ENCODE measurements at places on chromosomes 4 and X.

GRCh38 chr4:11878241-11878640 lies 449.5 kb upstream of the HS3ST1 start:
- no peak overlapping the region for H3K4me3 ChIP-seq
- no peak overlapping the region for H3K27ac ChIP-seq
- DNase-seq: no peak
- H3K4me1 ChIP-seq: no peaks in the 10 kb centered on the region

- H3K4me1 ChIP-seq: no peaks in the 10 kb centered on the region
- H3K27me3 ChIP-seq: peaks cover 18% of the 10 kb centered on the region
- H3K4me3 ChIP-seq: no peak overlapping the region
- H3K27ac ChIP-seq: no peak overlapping the region
Observed at GRCh38 chrX:103688946-103689345, 2.4 kb upstream of the MORF4L2 start.

DNA sequence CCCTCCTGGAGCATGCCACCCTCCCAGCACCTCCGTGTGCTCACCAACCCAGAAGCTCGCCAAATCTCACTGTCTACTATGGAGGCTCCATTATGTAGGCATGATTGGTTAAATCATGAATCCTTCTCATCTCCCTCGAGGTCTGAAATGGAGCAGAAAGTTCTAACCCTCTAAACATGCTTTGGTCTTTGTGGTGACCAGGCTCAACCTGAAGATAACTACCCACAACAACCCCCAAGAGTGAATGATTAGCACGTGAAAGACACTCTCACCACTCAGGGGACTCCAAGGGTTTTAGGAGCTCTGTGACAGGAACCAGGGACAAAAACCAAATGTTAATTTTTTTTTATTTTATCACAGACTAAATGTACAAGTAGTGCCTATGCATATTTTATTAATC lies 47.2 kb downstream of the APBB2 start:
- H3K27ac ChIP-seq: no peak overlapping the region
- no peak for DNase-seq
- no peaks in the 10 kb centered on the region for H3K27me3 ChIP-seq
- no peaks in the 10 kb centered on the region for H3K4me1 ChIP-seq
- peaks cover 4% of the 10 kb centered on the region for H3K36me3 ChIP-seq

DNA sequence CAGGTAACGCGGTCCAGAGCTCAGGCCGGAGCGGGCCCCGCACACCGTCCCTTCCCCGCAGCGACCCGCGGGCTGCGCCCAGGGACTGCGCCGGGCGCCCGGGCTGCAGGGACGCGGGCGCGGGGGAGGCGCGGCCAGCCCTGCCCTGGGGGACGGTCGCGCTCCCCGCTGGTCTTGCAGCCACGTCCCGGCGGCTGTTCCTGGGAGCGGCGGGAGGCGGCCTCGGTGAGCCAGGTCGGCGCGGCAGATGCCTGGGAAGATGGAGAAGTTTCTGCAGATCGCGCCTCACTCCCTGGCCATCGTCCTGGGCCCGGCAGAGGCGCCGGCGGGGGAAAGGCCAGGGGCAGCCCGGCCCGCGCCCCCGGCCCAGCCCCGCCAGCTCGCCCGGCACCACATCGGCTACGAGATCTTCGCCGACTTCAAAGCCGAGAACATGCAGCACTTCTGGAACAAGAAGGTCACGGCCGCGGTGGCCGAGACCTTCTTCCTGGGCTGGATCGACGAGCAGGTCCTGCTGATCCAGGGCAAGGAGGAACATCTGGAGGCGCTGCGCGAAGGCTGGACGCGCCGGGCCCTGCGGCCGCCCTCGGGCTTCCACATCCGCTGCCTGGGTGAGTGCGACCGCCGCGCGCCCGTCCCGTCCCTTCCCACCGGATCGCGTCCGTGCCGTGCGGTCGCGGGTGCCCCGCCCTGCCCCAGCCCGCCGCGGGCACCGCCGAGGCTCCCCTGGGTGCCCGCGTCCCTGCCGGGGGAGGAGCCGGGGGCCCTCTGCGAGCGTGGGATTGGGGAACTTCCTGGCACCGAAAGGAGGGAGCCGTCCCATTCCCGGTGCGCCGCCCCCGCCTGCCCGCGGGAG lies 107.4 kb upstream of the STOX2 start:
- peak; percentile 55 for DNase-seq
- peak overlapping the region; percentile 47 for H3K4me3 ChIP-seq
- H3K27me3 ChIP-seq: peaks cover 36% of the 10 kb centered on the region
- H3K36me3 ChIP-seq: no peaks in the 10 kb centered on the region

- H3K4me3 ChIP-seq: no peak overlapping the region
- peaks cover 60% of the 10 kb centered on the region for H3K27me3 ChIP-seq
- H3K27ac ChIP-seq: no peak overlapping the region
- no peaks in the 10 kb centered on the region for H3K4me1 ChIP-seq
- no peaks in the 10 kb centered on the region for H3K36me3 ChIP-seq
- no peak for DNase-seq
Observed at GRCh38 chr4:1509366-1509765, 103.1 kb upstream of the NKX1-1 start.

GRCh38 chr4:126192506-126192905 lies 877.8 kb downstream of the FAT4 start:
- H3K27me3 ChIP-seq: no peaks in the 10 kb centered on the region
- H3K27ac ChIP-seq: no peak overlapping the region

- no peaks in the 10 kb centered on the region for H3K4me1 ChIP-seq
- H3K27ac ChIP-seq: no peak overlapping the region
- no peak for DNase-seq
- H3K27me3 ChIP-seq: peaks cover 33% of the 10 kb centered on the region
- H3K4me3 ChIP-seq: no peak overlapping the region
- H3K36me3 ChIP-seq: no peaks in the 10 kb centered on the region
Observed at GRCh38 chr4:6109842-6110560, 90.3 kb downstream of the JAKMIP1 start.

DNA sequence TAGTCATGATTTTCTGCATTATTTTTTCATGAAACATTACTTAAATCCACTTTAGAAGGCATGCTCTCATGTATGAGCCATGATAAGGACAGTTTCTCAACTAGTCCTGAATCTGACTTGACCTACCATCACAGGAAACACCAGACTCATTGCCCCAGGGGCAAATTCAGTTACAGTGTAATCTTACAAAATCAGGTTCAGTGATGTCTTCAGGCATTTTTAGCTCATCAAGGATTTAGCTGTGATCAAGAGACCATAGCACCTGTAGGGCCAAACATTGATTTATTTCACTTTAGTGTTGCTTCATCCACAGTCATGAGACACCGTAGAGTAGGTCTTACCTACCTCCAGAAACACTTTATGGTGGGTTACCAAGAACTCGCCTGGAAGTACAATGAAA lies 3.1 kb upstream of the TASL start:
- no peak for DNase-seq
- no peaks in the 10 kb centered on the region for H3K36me3 ChIP-seq
- H3K4me3 ChIP-seq: no peak overlapping the region
- H3K27me3 ChIP-seq: no peaks in the 10 kb centered on the region
- H3K27ac ChIP-seq: no peak overlapping the region

- no peaks in the 10 kb centered on the region for H3K27me3 ChIP-seq
- no peak for DNase-seq
- H3K36me3 ChIP-seq: peaks cover 25% of the 10 kb centered on the region
- H3K4me3 ChIP-seq: no peak overlapping the region
- no peaks in the 10 kb centered on the region for H3K4me1 ChIP-seq
- peak overlapping the region; percentile 1 for H3K27ac ChIP-seq
Observed at GRCh38 chr4:145552181-145552822, 66.9 kb upstream of the MMAA start.

DNA sequence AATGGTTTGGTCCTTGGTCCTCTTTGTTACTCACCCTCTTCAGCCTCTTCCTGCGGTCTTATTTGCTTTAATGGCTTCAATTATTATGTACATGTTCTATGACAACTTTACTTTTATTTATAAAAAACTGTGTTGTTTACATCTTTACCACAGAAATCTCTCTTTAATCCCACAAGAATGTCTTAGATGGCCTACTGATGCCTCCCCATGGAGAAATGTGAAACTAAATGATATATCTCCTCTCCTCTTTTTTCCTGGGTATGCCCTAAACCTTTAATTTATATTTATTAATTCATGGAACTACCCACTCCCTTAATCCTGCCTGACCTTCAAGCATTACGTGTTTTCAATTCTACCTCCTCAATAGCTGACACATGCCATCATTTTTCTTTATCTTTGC lies 573.2 kb downstream of the CENPC start:
- H3K4me3 ChIP-seq: no peak overlapping the region
- no peak for DNase-seq
- H3K27ac ChIP-seq: no peak overlapping the region
- H3K27me3 ChIP-seq: no peaks in the 10 kb centered on the region
- no peaks in the 10 kb centered on the region for H3K36me3 ChIP-seq

- H3K27ac ChIP-seq: peak overlapping the region; percentile 18
- H3K4me3 ChIP-seq: no peak overlapping the region
- H3K36me3 ChIP-seq: no peaks in the 10 kb centered on the region
- peaks cover 25% of the 10 kb centered on the region for H3K27me3 ChIP-seq
- DNase-seq: no peak
- H3K4me1 ChIP-seq: peaks cover 2% of the 10 kb centered on the region
Observed at GRCh38 chrX:115592997-115593734, 32.2 kb downstream of the PLS3 start.

GRCh38 chr4:29131304-29131703 lies 1588.9 kb upstream of the PCDH7 start:
- no peaks in the 10 kb centered on the region for H3K36me3 ChIP-seq
- H3K27me3 ChIP-seq: no peaks in the 10 kb centered on the region
- no peak overlapping the region for H3K4me3 ChIP-seq
- H3K27ac ChIP-seq: no peak overlapping the region
- H3K4me1 ChIP-seq: no peaks in the 10 kb centered on the region

GRCh38 chrX:38262715-38263620 lies 42.3 kb upstream of the SRPX start:
- no peaks in the 10 kb centered on the region for H3K36me3 ChIP-seq
- no peaks in the 10 kb centered on the region for H3K4me1 ChIP-seq

GRCh38 chrX:17597327-17597726 lies 140.0 kb upstream of the SCML1 start:
- H3K27me3 ChIP-seq: peaks cover 20% of the 10 kb centered on the region
- H3K4me1 ChIP-seq: peaks cover 4% of the 10 kb centered on the region
- no peaks in the 10 kb centered on the region for H3K36me3 ChIP-seq
- H3K4me3 ChIP-seq: no peak overlapping the region
- DNase-seq: peak; percentile 43
- H3K27ac ChIP-seq: peak overlapping the region; percentile 42

- no peaks in the 10 kb centered on the region for H3K36me3 ChIP-seq
- no peaks in the 10 kb centered on the region for H3K4me1 ChIP-seq
- H3K4me3 ChIP-seq: peak overlapping the region; percentile 63
- no peaks in the 10 kb centered on the region for H3K27me3 ChIP-seq
- peak overlapping the region; percentile 80 for H3K27ac ChIP-seq
Observed at GRCh38 chrX:131747173-131747572, 203.3 kb downstream of the OR13H1 start.

GRCh38 chr4:61210186-61210939 lies 10.2 kb downstream of the ADGRL3 start:
- no peak overlapping the region for H3K27ac ChIP-seq
- H3K4me1 ChIP-seq: no peaks in the 10 kb centered on the region
- no peak overlapping the region for H3K4me3 ChIP-seq
- no peaks in the 10 kb centered on the region for H3K36me3 ChIP-seq
- DNase-seq: no peak

DNA sequence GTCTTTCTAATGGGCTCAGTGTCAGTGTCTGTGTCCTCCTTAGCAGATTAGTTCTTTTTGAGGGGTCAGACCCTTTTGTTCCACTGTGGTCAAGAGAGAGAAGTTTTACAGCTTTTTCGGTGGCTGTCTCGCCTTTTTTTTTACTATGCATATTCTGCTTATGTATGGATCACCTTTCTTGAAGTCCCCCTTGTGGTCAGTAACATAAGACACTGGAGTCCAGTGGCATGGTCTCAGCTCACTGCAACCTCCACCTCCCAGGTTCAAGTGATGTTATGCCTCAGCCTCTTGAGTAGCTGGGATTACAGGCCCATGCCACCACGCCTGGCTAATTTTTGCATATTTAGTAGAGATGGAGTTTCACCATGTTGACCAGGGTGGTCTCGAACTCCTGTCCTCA lies 54.0 kb upstream of the PGRMC2 start:
- no peak overlapping the region for H3K4me3 ChIP-seq
- H3K4me1 ChIP-seq: no peaks in the 10 kb centered on the region
- H3K36me3 ChIP-seq: no peaks in the 10 kb centered on the region

DNA sequence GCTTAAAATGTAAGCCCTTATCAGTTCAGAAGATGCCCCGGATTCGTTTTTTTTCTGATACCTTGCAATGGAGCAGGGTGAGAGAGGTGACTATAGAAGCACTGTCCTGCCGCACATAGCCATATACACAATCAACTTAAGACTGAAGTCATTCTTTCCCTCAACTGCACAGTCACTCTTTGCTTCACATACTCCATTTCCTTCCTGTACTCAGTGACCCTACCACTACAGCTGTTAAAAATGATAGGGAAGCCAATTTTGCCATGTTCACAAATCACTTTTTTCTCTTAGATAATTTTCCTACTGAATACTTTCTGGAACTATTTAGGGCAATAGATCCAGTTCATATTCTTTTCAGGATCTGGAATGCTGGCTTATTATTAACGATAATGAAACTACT lies 300.0 kb downstream of the ANK2 start:
- H3K4me1 ChIP-seq: no peaks in the 10 kb centered on the region
- no peaks in the 10 kb centered on the region for H3K27me3 ChIP-seq
- H3K36me3 ChIP-seq: peaks cover 43% of the 10 kb centered on the region
- H3K27ac ChIP-seq: no peak overlapping the region
- no peak overlapping the region for H3K4me3 ChIP-seq

DNA sequence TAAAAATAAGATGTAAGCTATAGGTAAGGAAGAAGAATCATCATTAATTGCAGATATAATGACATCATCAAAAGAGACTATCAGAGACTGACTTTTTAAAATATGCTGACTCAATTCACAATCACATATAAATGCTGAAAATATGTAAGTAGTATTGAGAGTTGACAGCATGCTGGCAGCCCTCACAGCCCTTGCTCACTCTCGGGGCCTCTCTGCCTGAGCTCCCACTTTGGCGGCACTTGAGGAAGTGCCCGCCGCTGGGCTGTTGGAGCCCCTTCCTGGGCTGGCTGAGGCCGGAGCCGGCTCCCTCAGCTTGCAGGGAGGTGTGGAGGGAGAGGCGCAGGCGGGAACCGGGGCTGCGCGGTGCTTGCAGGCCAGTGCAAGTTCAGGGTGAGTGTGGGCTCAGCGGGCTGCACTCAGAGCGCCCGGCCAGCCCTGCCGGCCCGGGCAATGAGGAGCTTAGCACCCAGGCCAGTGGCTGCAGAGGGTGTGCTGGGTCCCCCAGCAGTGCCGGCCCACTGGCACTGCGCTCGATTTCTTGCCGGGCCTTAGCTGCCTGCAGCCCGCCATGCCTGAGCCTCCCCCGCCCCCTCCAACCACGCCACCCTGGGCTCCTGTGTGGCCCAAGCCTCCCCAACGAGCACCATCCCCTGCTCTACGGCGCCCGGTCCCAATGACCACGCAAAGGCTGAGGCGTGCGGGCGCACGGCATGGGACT lies 68.9 kb downstream of the RAB28 start:
- H3K4me1 ChIP-seq: peaks cover 4% of the 10 kb centered on the region
- no peak overlapping the region for H3K27ac ChIP-seq
- no peaks in the 10 kb centered on the region for H3K36me3 ChIP-seq
- no peaks in the 10 kb centered on the region for H3K27me3 ChIP-seq
- DNase-seq: no peak

GRCh38 chr4:183129675-183130074 lies 30.6 kb downstream of the WWC2 start:
- no peak for DNase-seq
- H3K4me3 ChIP-seq: no peak overlapping the region
- H3K27me3 ChIP-seq: no peaks in the 10 kb centered on the region
- no peak overlapping the region for H3K27ac ChIP-seq
- H3K4me1 ChIP-seq: no peaks in the 10 kb centered on the region

GRCh38 chr4:141140391-141141200 lies 7.3 kb upstream of the RNF150 start:
- peak overlapping the region; percentile 88 for H3K27ac ChIP-seq
- H3K4me1 ChIP-seq: peaks cover 13% of the 10 kb centered on the region
- H3K27me3 ChIP-seq: no peaks in the 10 kb centered on the region
- H3K36me3 ChIP-seq: no peaks in the 10 kb centered on the region

All from muscle of leg (tissue), 16 donors.